ENCODE measurements at places on chromosomes 3 and 15.

DNA sequence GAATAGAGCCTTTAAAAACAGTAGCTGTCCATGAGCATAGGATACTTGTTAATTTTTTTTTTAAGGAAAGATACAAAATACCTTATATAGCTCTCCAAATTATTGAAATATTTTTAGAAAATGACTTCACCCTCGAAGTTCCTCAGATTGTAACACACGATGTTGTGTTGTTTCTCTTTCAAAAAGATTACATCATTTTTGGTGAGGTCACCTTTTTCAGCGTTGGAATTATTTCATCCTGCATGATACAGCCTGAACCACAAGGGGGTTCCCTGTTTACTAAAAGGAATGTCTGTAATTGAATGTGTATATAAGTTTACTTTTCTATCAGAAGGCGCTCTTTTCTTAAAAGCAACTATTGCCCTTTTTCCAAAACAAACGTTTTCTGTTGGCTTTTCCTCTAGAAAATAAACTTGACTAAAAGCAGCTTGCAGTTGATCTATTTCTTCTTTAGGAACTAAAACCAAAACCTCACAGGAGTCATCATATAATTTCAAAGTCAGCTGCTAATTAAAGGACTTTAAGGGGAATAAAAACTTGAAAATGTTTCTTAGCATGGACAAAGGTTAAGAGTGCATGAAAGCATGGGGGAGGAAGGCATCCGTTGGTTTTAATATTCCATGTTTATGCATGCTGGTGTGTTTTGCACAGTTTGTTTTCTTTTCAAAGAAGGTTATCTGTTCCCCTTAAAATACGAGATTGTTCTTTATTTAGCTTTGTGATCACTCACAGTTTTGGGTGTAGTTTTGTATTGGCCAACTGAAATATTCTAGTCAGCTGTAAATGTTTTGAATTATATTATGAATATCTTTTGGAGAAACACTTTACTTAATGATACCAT is 29.4 kb downstream of the LYSMD4 start:
- no peak for DNase-seq

GRCh38 chr3:70550723-70551319 is 238.4 kb upstream of the MDFIC2 start:
- DNase-seq: peak; percentile 61

DNA sequence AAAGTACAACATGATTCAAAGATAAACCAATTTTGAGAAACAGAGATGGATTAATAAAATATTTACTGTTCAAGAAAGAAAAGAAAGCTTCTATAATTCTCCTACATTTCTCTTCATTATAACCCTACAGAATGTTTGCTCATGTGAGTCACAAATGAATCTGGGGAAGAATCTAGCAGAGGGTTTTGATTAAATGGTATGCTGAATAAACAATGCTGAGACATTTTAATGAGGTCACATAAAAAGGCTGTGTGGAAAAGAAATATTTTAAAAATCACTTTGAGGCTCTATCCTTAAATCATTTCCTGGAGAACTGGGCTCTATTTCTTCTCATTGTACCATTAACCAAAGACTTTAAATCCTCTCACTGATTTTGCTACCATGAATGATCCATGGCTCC is 727.7 kb downstream of the NTRK3 start:
- DNase-seq: no peak

DNA sequence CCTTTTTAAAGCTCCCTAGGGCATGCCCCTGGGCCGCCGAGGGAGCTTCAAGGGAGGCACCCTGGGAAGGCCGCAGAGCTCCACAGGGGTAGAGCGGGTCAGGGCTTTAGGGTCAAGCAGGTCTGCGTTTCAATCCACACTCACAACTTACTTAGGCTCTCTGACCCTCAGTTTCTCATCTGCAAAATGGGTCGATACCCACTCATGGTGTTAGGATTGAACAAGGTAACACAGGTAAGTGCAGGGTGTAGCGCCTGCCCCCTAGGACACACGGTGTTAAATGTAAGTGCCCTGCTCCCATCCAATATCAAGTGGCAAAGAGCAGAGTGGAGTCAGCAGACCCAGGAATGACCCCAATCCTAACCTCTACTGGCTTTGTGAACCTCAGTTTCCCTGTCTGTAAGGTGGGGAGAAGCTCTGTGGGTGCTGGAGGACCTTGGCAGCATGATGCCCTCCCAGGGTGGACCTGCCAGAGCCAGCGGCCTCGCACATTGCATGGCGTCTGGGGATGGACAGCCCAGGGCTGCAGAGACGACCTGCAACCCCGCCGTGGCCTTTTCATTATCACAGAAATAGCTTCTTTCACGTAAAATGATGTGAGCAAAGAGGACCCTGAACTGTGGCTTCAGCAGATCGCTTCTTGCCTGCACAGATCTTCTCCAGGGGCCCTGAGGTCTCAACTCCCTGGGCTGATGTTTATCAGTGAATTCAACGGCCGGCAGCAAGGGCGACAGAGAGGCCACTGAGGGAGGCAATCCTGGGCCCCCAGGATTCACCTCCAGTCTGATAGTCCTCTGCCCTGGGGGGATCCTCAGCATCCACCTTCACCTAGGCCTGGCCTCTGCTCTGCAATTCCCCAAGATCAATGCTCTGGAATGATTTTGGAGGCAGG is 138.5 kb downstream of the CHSY1 start:
- DNase-seq: no peak

DNA sequence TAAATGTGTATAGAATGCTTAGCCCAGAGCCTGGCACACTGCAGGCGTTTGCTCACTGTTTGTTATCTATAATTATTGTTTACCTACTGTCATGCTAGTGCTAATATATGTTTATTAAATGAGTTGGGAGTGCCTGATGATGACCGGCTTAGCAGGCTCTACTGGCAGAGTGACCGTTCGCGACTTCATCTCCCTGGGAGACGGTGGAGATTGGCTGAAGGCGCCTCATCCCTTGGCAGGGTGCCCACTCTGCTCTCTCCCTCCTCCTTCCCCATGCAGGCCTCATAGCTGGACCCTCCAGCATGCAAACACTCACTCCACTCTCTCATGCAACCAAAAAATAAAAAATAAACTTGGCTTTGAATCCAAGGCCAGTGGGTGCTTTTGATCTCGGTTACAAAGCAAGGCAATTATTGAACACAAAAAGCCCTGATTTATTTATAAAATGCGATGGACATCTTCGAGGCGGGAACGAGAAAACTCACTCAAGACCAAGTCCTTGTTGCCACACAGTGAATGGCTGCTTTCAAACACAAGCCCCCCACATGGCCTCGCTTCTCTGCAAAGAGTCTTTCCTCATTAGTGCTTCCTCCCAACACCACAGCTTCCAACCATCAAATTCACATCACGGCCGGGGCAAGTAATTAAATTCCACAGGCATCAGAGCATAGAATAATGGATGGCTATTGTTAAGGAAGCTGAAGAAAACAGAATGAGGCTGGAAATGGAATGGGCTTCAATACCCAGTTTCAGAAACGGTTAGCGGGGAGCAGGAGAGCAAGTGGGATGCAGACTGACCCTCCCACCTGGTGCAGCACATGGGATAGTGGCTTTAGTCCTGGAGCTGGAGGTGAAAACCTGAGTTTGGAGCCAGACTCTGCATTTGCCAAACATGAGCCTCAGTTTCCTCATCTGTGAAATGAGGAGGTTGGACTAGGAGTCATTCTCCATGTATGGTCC is 135.7 kb upstream of the RAD18 start:
- DNase-seq: no peak

Data from activated B cell treated with CpG ODN at 0.5 μM for 24 hours (primary cell).